ENCODE measurements at places on chromosomes 5 and 9.

DNA sequence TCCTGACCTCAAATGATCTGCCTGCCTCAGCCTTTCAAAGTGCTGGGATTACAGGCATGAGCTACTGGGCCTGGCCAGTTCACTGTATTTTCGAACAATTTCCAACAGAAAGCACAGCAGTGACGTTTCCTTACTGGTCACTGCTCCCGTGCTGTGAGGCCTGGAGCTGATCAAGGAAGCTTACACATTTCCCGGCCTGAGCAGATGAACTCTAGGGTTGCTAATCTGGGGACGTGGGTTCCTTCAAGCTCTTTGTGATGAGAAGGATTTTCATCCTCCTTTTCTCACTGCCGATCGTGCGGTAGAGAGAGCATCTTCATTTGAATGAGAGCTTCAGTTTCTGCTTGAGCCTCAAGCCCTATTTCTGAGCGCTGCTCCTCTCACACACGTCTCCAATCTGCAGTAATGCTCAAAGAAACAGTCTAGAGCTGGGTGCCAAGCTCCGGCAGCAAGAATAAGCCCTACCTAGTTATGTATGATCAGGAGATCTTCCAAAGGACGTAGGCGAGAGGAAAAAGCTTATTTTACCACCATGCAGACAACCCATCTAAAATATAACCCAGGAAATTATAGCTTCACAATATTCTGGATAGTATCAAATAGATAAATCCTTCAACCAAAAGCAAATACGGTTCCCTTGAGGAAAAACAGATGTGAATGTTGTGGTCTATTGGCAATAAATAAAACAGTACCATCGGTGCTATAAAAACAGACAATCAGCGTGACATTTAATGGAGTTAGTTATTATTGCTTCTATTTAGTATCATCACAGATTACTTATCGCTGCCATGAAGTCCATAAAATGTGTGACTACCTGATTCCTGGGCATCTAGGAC, 7.3 kb upstream of the SPATA24 start:
- no peak for DNase-seq

DNA sequence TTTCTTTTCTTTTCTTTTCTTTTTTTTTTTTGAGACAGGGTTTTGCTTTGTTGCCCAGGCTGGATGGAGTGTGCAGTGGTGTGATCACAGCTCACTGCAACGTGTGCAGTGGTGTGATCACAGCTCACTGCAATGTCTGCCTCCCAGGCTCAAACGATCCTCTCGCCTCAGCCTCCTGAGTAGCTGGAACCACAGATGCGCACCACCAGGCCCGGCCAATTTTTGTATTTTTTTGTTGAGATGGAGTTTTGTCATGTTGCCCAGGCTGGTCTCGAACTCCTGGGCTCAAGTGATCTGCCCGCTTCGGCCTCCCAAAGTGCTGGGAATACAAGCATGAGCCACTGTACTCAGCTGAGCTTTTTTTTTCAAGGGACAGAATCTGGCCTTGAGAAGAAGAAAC, 36.8 kb upstream of the TJP2 start:
- no peak for DNase-seq

- no peak for DNase-seq
Measured at GRCh38 chr5:174047472-174048099, 2.1 kb downstream of the NSG2 start.

DNA sequence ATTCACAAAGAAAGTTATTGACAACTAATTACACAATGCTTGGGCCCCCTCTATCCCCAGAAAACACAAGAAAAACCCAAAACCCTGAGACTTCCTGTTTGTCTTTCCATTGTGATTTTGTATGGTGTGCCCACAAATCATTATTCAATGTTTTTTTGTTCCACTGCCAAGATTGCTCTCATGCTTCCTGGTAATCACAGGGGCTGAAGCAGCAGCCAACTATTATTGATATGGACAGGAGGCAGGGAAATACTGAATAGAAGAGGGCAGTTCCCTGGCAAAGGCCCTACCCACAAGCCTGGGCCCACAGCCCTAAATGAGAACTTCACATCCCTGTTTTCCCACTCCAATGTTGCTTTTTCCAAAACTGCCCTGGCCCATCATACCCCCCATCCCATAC, 21.5 kb upstream of the RFK start:
- peak; percentile 67 for DNase-seq

DNA sequence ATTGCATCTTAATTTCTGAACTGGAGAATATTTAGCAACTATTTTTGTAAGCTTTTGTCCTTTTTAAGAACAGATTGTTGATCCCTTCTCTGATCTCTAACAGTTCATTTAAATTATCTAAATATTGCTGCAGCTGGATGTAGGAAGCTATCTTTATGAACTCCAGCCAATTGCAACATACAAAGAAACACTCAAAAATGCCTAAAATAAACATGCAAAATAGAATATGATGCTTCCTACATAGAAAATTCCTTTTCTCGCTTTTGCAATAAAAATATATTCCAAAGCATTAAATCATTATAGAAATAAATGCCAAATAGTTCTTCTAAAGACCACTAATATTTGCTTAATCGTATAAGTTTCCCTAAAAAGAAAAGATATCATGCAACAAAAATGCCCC, 218.6 kb downstream of the LURAP1L start:
- no peak for DNase-seq

- DNase-seq: no peak
Measured at GRCh38 chr5:148816357-148816756, 10.1 kb upstream of the ADRB2 start.

DNA sequence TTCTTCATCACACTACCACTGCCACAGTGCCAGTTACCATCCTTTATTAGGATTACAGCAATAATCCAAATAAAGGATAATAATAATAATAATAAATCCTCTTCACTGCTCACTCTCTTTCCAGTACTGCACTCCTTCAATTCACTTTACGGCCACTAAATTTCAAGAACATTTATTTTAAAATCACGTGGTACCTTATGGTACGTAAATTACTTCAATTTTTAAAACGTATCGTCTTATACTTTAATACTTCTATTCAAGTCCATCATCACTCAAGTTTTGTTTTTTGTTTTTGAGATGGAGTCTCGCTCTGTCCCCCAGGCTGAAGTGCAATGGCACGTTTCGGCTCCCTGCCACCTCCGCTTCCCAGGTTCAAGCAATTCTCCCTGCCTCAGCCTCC, 36.5 kb downstream of the PTBP3 start:
- DNase-seq: no peak

GRCh38 chr9:120438836-120439546, 141.0 kb downstream of the CDK5RAP2 start:
- no peak for DNase-seq

GRCh38 chr5:162289489-162289888, 221.9 kb downstream of the GABRG2 start:
- DNase-seq: no peak

DNA sequence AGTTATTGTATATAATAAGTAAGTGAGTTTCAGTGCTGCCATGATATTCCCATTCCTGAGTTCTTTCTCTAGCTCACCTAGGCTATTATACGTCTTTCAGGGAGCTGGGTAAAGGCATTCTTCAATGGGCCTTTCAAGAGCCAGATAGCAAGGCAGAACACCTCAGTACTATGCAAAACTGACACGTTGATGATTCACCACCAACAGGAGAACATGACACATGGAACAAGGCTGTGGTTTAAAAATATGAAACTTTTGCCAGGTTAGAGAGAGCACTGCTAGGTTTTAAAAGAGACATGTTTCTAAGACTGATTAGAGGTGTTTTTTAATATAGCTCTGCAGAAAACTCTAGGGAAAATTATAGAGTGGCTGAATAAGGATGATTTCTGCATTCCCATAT, 95.9 kb downstream of the UGCG start:
- DNase-seq: no peak

- no peak for DNase-seq
Measured at GRCh38 chr5:169104937-169105494, 195.9 kb downstream of the SLIT3 start.

DNA sequence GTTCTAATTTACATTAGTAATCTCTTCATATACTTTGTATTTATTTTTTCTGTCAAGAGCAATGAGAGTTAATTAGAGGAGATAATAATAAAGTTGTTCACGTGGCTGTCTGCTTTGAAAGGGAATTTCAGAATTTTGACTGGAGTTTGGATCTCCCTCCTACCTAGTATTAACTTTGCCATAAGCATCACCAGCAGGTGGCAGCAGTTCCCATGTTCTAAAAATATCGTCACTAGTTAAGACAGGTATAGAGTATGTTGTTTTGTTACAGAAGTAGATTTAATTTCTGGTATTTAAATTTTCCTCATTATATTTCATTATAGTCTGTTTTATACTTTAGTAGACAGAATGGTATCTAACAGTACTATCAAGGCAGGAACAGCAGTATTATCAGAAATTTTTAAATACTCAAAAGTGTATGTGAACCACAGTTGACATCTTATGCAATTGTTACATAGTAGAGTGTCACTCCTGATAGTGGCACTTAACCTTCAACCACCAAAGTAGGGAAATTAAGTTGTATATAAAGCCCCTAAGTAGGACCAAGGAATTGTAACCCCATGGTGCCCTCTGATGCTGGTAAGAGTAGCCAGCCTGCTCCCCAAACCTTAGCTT, 20.4 kb downstream of the GNPDA1 start:
- no peak for DNase-seq

DNA sequence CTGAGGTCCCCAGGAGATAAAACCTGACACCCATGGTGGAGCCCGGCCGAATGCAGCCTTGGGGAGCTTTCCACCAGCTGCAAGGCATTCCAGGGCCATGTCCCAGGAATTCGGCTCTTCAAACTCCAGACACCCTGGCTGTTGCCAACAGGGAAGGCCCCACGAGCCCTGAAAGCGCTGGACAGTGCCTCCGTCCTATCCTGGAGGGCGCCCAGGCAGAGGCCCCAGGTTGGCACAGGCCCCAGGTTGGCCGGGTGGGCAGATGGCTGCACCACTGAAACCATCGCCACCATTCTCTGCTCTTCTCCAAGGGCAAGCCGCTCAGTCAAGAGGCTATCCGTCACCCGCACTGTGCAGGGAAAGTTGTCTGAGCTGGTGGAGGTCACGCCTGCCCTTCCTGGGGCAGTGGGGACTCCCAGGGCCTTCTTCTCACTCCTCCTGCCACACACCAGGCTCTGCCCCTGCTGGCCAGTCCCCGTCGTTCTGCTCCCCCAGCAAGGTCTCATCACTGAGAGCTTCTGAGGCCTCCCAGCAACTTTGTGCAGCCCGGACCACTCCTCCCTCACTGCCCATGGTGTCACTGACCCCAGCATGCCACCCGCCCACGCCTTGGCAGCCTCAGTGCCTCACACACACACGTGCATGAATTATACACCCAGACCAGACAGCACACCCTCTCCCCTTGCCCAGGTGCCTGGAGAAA, 21.2 kb downstream of the SLC6A3 start:
- no peak for DNase-seq

DNA sequence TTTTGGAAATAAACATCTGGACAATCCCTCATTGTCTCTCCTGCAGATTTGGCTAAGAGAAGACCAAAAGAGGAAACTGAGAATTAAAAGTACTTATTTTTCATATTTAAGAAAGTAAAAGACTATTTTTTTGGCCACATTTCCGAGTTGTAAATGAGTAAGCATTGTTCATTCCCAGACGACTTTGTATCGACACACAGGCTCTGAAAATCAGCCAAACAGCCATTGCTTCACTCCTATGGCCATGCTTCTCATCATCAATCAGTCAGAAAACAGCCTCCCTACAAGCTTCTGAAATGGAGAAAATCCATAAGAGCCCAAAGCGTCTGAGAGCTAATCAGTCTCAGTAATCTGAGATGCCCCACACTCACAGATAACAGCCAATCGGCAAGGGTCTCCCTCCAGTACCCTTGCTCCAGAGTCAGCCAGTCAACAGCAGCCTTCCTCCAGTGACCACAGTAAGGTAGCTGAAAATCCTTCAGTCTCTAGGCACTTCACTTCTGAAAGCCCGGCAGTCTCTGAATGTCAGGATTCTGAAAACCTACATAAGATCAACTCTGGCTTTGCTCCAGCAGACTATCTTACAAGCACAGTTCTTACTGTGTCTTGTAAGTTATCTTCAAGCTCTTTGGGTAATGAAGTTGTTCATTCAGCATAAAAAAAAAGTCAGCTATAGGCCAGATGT, 30.9 kb downstream of the CDO1 start:
- no peak for DNase-seq

DNA sequence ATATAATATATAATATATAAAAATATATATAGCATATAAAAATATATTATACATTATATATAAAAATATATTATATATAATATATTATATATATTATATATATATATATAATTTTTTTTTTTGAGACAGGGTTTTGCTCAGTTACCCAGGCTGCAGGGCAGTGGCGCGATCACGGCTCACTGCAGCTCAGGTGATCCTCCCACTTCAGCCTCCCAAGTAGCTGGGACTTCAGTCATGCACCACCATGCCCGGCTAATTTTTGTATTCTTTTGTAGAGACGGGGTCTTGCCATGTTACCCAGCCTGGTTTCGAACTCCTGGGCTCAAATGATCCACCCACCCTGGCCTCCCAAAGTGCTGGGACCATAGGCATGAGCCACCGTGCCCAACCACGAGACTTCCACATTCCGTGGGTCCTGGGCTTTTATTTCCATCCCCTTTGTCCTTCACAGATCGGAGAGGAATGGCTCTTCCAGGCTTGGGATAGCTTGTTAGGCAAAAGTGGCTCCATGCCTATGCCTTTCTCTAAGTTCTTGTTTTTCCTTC, 62.0 kb upstream of the IER5L start:
- DNase-seq: no peak

DNA sequence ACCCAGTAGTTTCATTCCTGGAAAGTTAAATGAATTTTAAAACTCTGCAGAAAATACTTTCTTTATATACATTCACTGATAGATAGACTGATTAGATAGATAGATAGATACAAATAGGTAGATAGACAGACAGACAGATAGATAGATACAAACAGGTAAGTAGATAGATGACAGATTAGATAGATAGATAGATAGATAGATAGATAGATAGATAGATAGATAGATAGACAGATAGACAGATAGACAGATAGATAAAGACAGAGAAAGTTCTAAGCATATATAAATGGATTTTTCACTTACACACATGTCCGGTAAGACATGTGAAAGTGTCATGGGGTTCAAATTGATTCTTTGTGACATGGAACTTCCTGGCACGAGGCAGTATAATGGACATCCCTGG, 349.7 kb downstream of the CDK5RAP2 start:
- DNase-seq: no peak

- no peak for DNase-seq
Measured at GRCh38 chr9:98727428-98727827, 18.7 kb upstream of the GABBR2 start.

DNA sequence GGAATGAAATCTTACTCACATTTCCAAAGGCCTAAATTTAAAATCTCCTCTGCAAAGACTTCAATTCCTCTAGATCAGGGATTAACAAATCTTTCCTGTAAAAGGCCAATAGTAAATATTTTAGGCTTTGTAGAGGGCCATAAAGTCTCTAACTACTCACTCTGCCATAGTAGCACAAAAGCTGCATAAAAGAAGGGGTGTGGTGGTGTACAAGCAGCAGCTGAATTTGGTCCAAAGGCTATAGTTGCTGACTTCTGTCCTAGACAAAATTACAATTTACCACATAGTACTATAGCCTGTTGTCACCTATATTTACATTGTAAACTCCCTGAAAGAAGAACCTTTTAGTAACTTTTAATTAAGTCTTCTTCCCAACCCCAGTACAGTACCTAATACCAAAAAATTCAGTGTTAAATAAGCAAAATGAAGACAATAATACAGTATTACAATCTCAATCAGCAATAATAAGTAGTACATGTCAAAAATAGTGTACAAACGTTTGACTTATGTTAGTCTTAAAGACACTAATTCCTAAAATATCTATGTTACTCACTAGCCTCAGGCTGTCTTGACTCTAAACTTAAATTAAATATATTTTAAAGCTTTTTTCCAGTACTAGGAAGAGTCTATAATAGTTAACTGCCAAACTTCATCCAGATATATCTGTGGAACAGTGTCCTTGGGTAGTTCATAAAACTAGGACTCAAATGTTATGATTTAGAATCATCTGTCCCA, 6.9 kb downstream of the CETN3 start:
- no peak for DNase-seq
